NCI-H187 treated with DMSO at 0.1 percent for 48 hours (cell line): ENCODE measurements at places on chromosomes 3 and 15.

GRCh38 chr3:102006812-102007485 is 157.6 kb downstream of the NFKBIZ start:
- DNase-seq, result no peak

DNA sequence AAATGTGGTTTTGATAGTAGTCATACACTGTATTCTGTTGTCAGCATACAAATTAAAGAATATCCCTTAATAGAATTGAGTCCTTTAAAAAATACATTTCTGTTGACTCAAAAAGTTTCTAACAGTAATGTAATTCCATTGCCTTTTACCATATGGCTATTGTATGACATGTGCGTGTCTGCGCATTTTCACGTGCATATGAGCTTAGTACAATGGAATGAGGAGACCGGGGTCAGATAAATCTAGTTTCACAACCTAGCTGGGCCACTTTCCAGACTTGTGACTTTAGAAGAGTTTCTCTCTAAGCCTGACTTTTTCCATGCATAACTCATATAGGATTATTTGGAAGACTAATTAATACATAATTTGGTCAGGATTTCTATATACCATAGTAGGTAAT is 38.7 kb downstream of the ZBTB38 start:
- DNase-seq, result no peak

DNA sequence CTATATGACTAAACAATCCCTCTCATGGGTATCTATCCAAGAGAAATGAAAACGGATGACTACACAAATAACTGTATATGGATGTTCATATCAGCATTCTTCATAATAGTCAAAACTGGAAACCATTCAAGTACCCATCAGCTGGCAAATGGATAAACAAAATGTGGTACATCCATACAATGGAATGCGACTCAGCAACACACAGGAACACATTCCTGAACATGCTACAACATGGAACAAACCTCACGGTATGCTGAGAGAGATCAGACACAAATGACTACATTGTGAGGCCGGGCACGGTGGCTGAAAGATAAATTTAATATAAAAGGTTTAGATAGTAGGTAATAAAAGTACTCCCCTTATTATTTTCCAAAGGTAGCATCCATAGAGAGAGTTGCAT is 42.6 kb downstream of the CCR4 start:
- DNase-seq, result no peak

GRCh38 chr3:11288786-11289637 is 16.8 kb downstream of the ATG7 start:
- DNase-seq, result no peak

GRCh38 chr15:53506370-53506769 is 253.1 kb downstream of the WDR72 start:
- no peak for DNase-seq

DNA sequence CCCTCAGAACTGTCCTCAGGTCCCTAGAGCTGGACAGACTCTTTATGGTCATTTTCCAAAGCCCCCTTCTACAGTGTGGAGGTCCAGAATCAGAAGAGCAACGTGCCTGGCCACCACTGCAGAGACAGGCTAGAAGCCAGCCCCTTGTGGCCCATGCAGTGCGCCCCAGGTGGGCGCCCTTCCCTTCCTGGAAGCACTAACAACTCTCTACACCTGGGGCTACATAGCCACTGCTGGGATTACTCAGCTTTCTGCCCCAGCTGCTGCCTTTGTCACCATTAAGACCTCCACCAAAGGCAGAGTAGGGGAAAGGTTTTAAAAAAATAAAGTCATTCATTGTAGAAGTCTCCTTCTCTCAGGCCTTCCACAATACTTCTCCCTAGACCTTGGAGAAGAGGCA is 2.3 kb downstream of the RASGRP1 start:
- DNase-seq, result no peak

DNA sequence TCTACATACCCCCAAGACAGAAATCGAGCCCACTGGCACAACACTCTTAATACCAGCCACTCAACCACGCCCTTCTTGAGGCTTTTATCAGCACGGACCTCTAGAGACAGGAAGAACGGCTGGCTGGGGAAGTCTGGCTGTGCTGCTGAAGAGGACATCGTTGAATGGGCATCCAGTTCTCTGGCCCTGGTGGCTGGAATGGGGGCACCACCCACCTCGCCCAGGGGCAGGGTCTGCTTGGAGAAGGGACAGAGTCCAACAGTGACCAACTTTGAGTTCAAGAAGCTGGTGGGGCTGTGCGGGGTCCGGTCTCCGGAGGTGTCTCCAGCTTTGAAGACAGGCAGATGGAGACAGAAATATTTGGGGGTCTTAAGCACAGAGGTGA is 77.5 kb downstream of the ATP10A start:
- DNase-seq, result no peak

DNA sequence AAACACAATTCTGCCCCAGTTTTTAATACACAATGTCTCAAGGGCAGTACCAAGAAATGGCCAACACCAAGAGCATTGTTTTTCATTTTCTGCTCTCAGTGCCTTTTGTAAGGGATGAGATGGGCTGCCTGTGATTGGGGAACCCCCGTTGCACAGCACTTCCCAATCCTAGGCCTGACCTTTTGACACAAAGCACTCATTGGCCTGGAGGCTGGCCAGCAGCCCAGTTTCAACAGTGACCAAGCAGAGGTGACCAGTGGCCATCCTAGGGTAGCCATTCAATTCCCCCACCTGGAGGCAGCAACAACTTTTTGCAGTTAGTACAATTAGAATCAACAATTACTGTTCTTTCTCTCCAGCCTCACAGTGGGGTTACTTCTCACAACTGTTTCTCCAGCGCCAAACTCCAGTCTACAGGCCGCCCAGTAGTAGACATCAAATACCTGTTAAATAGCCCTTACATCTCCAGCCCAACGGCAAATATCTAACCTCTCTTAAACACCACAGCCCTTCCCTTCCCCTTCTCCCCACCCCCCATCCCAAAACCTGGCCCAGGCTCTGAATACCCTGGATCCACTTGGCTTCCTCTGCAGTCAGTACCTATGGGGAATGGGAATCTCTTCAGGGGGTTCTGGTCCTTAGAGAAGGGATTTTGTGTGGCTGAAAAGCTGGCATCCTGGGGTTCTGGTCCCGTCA is 8.9 kb upstream of the LRRC2 start:
- no peak for DNase-seq

DNA sequence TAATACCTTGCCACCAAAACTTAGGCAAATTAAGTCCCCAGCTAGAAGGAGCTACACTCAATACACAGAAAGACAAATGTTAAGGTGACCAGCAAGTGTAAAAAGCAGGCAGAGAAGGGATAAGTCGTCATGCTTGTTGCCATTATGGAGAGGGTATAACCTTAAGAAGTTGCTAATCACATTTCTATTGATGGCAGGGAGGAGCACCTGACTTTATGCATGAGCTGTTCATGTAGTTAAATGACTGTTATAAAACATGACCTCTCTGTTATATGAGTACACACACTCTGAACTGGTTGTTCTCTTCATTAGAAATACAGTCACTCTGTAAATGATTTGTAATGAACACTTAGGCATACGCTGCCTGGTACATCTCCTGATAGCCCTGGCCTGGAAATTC is 6.6 kb upstream of the CCNL1 start:
- DNase-seq, result no peak

DNA sequence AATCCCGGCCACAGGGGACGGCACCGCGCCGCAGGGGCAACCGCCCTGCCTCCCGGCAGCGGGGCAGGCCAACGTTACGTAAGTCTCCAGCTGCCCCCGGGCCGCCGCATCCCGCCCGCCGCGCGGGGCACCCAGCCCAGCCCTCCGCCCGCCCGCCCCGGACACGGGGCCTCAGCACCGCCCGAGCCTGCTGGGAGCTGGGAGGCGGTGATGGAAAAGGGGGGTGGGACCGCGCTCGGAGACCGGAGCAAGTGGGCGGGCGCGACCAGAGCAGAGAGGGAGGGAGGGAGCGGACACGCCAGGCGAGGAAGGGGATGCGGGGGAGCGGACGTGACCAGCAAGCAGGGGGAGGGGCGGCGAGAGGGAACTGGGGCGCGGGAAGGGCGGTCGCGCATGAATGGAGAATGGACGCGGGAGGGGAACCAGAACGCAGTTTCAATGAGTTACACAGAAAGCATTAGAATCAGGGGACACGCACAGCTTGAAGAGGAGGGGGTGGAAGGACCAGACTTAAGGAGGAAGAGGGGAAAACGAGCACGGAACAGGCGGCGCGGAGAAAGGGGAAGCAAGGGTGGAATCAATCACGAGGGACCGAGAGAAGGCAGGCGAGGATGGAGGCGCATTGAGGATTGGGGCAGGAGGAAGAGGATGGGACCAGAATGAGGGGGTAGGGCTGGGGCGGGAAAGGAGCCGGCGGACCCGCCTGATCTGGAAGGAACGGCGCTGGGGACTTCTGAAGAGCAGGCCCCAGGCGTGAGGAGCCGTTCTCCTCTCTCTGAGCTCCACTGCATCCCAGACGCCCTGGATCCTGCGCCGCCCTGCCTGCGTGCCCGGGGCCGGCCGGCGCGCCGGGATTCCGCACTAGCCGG is 559 bp downstream of the PKM start:
- no peak for DNase-seq

DNA sequence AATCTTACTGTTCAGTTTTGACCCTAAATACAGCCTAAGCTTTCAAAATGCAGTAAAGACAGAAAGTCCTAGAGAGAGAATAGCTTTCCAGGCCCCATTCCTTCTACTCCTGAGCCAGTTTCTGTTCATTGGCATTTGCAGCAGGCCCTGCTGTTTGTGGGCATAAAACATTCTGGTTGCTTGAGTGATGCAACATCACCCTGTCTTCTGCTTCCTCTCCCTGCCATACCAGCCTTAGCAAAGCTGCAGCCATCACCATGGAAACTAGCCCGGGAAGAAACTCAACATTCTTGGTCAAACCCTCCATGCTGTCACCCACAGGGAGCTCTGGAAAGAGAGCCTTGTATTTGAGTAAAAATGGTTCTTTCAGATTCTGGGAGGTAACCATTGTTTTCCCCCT is 325.7 kb downstream of the MAGI1 start:
- DNase-seq, result no peak

DNA sequence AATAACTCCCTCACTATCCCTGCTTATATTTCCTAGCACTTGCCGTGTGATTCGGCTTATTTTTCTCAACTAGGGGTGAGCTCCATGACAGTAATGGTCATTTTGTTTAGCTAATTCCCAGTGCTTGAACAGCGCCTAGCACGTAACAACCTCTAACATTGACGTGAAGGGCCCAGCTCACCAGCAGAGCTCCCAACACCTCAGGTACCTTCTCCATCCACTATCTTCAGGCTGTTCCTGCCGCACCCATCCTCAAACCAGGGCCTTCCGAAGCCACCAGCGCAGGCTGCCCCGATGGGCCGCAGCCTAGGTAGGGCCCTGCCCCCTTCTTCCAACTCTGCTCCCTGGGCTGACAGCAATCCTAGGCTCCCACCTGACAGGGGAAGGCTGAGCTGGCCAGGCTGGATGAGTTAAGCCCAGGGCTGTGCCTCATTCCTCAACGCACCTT is 751 bp upstream of the RPS17 start:
- DNase-seq, result no peak

GRCh38 chr3:106349191-106349881 is 480.5 kb upstream of the CBLB start:
- no peak for DNase-seq

- DNase-seq, result no peak
These were observed 121.3 kb upstream of the CHL1 start for GRCh38 chr3:75260-75659.

DNA sequence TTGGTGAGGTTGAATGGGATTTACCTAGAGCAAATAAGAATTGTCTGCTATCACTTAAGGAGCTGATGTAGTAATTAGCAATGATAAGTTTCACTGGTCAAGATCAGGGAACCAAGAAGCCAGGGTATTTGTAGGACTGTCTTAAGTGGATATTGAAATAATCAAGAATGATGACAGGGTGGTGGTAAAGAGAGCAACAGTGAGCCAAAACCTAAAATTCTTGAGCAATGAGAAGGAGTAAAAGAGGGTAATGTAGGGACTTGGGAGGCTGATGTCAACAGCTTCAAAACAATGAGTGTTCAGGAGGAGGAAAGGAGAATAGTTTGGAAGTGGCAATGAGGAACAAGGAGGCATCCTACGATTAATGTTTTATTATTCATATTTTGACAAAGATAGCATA is 31.5 kb upstream of the SLC2A2 start:
- no peak for DNase-seq

DNA sequence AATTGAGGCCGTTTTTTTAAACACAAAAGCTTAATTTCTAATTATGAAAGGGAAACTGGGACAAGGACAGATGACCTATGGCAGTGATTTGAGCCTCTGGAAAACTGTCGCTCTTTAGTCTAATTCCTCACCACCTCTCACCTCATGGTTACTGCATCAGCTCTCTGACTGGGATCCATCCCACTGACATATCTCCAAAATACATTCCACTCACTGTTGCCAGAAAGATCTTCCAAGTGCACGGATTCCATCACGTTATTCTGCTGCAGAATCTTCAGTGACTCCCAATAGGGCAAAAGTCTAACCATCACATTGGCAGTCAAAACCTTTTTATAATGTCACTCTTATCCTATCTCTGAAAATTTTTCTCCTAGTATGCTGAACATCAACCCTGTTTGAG is 132.3 kb upstream of the MB21D2 start:
- no peak for DNase-seq

DNA sequence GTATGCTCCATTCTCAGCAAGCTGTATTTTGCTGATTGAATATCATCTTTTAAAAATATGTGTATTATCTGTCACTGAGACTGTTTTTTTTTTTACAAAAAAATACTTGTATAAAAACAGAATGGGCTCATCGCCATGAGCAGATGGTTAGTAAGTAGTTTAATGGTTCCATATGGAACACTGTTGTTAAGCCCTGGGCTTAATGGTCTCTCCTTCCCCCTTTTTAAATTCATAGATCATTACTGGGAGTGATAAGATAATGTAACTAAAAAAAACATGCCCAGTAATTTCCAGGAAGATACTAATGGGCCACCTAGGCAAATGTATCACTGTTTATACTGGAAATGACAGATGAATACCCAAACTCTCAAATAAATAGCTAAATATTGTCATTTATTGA is 95.3 kb upstream of the TPRG1 start:
- no peak for DNase-seq

GRCh38 chr3:131038326-131038725 is 11.6 kb downstream of the NEK11 start:
- no peak for DNase-seq

GRCh38 chr3:144497452-144497851 is 525.8 kb downstream of the DIPK2A start:
- DNase-seq, result no peak

DNA sequence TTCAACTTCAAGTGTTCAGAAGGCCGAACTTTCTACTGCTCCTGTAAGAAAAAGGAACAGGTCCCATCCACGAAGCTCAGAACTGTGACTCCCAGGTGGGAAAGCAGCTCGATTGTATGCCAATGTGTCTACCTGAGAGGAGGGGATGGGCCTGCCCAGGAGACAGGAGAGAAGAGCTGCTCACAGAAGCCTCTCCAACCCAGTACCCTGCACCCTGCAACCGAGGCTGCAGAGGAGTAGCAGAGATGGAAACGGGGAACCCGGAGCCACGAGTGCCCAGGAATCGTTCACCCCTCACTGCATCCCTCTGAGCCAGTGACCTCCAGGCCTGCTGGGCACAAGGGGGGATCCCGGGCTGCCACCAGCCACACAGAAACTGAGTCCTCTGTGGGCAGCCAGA is 86.5 kb upstream of the PRR23E start:
- no peak for DNase-seq

- no peak for DNase-seq
These were observed 469.5 kb downstream of the CNTN4 start for GRCh38 chr3:2568156-2568555.

GRCh38 chr15:74180881-74181602 is 7.5 kb downstream of the ISLR start:
- DNase-seq, result no peak
